HepG2 (cell line): ENCODE measurements at places on chromosomes 7 and 10.

- DNase-seq, result no peak
Observed at GRCh38 chr10:70459774-70460490, 18.5 kb upstream of the NODAL start.

DNA sequence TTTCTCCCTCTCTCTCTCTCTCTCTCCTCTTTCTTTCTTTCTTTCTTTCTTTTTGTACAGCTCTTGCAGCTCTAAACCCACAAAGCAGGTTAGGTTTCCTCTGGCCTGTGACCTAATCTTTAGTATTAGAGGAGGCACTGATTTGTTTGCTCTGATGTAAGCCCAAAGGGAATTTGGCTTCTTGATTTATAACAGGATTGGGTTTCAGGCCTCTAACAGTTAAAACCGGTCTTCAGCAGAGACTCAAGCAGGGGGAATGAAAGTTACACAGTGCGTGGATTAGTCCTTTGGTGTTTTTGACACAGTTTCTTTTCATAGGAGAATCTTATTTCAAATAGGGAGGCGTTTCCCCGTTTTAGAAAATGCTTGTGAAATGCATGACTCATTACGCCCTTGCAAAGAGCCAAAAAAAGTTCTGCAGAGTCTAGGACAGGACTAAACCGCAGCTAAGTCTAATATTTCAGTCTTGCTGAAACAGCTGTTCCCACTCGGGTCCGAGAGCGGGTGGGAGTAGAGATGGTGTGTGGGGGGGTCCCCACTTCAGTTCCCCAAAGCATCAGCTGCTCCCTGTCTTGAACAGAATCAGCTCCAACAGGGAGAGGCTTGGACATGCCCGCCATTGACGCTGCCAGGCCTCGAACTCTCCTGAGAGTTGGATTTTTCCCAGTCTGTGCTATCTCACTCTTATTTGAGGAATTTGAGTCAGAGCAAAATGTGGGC lies 296.5 kb upstream of the PITRM1 start:
- DNase-seq, result no peak

- DNase-seq, result no peak
Observed at GRCh38 chr7:128890306-128891109, 20.0 kb downstream of the KCP start.

- no peak for DNase-seq
Observed at GRCh38 chr7:46754140-46754720, 827.7 kb downstream of the TNS3 start.

- no peak for DNase-seq
Observed at GRCh38 chr10:9024210-9024609, 969.7 kb downstream of the GATA3 start.

DNA sequence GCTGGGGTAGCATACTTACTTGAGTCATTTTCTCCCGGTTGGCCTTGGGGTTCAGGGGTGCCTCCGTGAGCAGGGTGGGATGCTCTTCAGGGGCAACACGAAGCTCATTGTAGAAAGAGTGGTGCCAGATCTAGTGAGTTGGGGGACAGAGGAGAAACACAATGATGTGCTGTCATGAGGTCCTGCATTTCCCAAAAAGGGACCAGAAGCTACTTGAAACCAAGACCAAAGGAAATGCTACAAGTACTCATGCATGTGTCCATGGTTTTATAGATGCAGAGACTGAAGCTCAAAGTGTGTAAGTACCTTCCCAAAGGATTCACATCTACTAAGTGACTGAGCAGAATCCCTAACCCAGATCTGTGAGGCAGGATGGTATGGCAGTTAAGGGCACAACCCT lies 8.8 kb downstream of the ACTA2 start:
- no peak for DNase-seq

- DNase-seq, result no peak
Observed at GRCh38 chr7:29096446-29096730, 49.9 kb downstream of the CPVL start.

- DNase-seq, result peak; percentile 50
Observed at GRCh38 chr7:105429746-105430612, 41.3 kb upstream of the SRPK2 start.

DNA sequence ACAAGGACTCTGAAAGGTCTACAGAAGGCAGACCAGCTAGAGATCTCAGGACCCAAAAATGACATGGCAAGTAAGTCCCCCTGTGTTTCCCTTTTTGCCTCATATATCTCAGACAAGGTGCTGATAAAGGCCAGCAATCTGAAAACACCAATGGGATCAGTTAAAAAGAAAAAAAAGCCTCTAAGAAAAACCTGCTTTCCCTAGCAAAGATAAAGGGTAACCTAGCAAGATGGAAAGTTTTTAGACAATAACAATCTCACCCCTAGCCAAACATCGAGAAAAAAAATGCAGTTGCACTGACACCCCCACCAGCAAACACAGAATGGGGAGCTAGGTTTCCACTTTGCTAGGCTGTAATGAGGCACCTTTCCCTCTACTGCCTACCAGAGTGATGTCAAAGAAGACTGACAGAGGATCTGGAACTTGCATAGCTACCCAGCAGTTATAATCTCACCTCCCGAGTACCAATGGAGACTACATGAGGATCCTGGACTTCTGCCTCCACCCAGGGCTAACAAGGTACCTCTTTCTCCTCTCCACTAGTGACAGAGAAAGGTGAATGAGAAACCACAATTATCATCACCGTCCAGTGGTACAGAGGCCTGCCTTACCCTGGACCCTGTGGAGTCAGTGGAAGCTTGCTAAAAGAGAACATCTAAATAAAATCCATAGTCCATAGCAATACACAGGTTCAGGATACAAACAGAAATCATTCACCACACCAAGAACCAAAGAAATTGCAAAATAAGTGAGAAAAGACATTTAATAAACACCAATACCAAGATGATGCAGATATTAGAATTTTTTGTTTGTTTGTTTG lies 240.8 kb downstream of the ARHGAP12 start:
- no peak for DNase-seq
